ENCODE measurements at places on chromosomes 5 and 9.

DNA sequence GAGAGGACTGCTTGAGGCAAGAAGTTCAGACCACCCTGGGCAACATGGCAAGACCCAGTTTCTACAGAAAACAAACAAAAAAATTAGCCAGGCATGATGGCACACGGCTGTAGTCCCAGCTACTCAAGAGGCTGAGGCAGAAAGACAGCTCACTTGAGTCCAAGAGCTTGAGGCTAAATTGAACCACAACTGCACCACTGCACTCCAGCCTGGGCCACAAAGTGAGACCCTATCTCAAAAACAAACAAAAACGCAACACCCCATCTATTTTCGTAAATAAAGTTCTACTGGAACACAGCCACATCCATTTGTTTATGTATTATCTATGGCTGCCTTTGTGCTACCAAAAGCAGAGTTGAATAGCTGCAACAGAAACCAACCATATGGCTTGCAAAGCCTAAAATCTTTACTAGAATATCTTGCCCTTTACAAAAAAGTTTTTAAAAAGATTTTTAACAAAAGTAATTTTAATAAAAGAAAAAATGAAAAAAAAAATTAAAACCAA lies 67.5 kb downstream of the SETX start:
- no peak for DNase-seq

GRCh38 chr5:122755783-122756182 lies 19.1 kb upstream of the SNX2 start:
- DNase-seq, result no peak

GRCh38 chr5:159426694-159427093 lies 96.4 kb upstream of the IL12B start:
- DNase-seq, result no peak

GRCh38 chr5:89946508-89946907 lies 463.0 kb downstream of the CETN3 start:
- DNase-seq, result no peak

DNA sequence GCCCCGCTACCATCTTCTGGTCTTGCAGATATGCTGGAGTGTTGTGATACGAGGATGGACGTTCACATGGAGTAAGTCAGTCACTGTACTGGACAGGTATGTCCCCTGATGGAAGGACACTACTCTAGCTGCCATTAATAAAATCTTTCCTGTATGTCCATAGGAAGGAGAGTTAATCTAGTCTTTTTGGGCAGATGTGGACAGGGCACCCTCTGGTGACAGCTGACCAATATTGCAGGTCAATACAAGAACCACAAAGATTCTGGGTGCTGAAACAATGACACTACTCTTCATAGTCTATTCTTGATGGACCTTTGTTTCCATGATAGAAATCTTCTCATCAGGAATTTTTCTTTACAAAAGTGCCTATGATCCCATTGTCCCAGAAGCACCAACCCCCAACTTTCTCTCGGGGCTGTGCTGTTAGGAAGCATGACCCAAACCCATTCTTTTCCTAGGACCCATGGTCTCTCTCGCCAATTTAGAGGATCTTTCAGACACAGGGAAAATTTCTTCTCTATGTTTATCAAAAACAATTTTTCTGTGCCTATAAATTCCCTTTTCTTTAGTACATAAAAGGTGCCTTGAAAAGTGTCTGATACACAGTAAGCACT lies 376.9 kb downstream of the DTWD2 start:
- no peak for DNase-seq

- no peak for DNase-seq
These were observed 119.9 kb downstream of the PAX5 start for GRCh38 chr9:36914212-36914577.

DNA sequence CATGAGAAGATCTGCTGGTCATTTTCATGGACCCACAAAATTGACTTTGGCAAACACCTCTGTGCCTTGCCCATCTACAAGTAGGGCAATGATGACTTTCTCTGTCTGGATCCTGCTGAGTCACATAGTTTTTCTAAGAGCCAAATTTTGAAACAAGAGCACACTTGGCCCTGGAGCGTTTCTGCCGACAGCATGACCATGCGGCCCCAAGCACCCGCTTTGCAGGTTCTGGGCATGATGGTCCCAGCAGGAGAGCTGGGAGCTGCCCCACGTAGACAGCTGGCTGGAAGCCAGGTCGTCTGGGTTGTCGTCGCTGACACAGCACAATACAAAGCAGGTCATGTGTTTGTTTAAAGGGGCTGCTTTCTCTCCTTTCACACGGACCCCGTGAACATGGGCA lies 159.8 kb downstream of the SYK start:
- DNase-seq, result no peak

DNA sequence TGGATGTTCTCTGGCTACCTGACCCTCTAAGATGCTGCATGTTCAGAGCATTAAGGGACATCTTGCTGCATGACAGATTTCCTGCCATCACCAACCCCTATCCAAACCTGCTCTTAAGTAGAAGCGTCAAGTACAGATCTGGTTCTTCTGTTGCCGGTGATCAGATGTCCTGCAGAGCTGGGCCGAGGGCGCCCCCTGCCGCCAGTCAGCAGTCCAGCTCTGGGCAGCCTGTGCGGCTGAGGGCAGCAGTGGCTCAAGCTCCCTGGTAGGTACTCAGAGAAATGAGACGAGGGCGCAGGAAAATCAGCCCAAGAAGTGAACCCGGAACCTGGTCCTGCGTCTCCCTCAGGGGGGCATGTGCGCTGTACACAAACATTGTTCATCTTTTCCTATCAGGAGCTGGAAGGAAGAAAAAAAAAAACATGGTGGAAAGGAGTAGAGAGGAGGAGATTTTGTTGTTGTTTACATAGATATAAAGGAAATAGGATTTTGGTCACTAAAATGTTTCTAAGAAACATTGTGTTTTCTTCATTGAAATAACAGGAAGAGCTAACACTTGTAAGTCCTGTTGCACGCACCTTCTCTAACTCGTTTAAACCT lies 95.8 kb downstream of the CFAP90 start:
- DNase-seq, result peak; percentile 64

GRCh38 chr5:6096101-6096500 lies 282.2 kb downstream of the MED10 start:
- DNase-seq, result no peak

DNA sequence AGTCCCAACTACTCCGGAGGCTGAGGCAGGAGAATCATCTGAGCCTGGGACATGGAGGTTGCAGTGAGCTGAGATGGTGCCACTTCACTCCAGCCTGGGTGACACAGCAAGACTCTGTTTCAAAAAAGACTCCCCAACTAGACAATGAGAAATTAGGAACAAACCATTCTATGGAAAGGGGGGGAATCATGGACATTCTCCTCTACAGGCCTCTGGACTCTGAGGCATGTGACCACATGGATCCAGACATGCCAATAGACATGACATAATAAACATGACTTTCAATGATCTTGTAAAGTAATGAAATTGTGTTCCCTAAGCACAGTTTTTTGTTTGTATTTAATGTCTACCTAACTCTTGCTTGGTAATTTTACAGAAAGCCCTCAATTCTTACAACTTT lies 8.8 kb downstream of the HOMER1 start:
- no peak for DNase-seq

DNA sequence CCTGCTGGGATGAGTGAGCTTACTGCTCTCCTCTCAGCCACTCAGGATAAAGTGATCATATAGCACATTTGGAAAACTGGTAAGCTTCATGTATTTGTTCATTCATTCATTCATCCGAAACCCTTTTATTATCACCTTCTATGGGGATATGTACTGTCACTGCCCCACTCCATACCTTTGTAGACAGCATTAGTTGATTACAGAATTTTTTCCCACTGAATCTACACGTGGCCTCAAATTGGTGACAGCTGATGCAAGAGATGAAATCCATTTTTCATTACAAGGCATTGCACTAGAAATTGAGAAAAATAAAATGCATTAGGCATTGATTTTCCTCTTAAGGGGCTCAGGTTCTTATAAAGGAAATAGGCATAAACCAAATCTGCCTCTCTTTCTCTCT lies 9.7 kb downstream of the GRIA1 start:
- DNase-seq, result no peak

DNA sequence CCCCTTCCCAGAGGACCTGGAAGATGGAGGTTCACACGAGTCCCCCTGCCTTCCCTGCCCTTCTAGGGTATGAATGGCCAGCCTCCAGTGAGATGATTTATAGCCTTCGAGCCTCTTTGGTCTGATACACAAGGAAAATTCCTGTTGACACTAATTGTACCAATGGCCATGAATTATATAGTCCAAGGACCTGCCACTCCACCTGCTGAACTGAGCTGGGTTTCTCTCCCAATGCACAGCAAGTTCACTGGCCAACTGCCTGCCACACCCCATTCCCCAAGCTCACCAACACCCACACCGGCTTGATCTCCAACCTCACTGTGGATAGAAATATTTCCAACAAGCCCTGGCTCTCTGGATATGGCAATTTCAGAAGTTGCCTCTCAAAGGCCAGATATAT lies 9.3 kb upstream of the ADRA1B start:
- DNase-seq, result no peak

- DNase-seq, result no peak
These were observed 656.8 kb upstream of the DMAC1 start for GRCh38 chr9:8456344-8456743.

- no peak for DNase-seq
These were observed 18.1 kb upstream of the RPL26L1 start for GRCh38 chr5:172941067-172941516.

GRCh38 chr5:74179701-74180100 lies 460.8 kb downstream of the ENC1 start:
- no peak for DNase-seq

DNA sequence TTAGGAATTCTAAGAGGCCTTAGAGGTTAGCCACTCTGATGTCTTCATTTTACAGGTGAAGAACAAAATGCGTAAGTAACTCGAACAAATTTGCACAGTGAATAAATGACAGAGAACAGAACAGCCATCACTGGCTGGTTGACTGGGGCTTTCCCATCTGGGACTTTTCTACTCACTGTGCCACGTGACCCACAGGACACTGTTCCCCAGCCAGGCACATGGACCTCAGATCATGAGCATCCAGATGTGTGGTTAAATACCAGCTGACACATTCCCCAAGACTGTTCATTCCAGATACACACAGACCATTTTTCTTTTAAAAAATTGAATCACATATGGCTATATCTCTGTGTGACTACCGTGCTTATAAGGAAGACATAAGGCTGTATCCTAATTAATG lies 25.8 kb upstream of the MED10 start:
- DNase-seq, result no peak

DNA sequence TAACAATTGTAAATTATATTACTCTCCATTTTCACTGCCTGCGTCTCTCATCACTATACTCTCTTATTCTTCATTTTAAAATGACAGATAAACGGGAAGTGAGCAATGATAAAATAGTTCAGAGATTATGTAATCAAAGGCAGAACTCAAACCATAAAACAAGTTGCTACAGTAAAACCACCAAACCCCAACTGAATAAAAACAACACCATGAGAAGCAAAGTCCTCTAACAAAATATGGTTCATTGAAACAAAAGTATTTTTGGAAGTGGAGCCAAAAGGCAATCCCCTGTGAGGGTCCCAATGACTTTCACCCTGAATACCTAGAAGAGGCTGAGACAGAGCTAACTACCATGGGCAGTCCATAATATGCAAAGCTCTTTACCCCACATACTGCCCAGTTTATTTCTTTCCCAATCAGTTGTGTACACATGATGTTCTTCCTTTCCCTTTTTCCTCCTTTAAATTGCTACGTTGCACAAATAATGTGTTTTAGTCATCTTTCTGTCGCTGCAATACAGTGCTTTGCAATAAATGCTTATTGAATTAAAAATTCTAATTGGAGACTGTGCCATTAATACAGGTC lies 64.0 kb upstream of the PTGER4 start:
- DNase-seq, result no peak

- DNase-seq, result no peak
These were observed 348.3 kb upstream of the CDH6 start for GRCh38 chr5:30845194-30845593.

GRCh38 chr9:4375424-4376200 lies 75.7 kb upstream of the GLIS3 start:
- DNase-seq, result no peak
